Left renal cortex interstitium (tissue), 4 donors: ENCODE measurements at places on chromosomes 5 and 9. TPM values are rescaled to one million over a fixed set of nuclear protein-coding genes. Genes with fewer than 3 reads are reported as not detected.
A peak's percentile ranks its signal among the peaks of the same experiment; 100 is the strongest.

- DNase-seq: no peak
Observed at GRCh38 chr5:141343953-141344463, 379 bp downstream of the PCDHGA3 start.

- DNase-seq: no peak
Observed at GRCh38 chr9:122382901-122383850, 12.4 kb downstream of the PTGS1 start.

- no peak for DNase-seq
Observed at GRCh38 chr9:93035106-93035660, 23.3 kb upstream of the SUSD3 start.

DNA sequence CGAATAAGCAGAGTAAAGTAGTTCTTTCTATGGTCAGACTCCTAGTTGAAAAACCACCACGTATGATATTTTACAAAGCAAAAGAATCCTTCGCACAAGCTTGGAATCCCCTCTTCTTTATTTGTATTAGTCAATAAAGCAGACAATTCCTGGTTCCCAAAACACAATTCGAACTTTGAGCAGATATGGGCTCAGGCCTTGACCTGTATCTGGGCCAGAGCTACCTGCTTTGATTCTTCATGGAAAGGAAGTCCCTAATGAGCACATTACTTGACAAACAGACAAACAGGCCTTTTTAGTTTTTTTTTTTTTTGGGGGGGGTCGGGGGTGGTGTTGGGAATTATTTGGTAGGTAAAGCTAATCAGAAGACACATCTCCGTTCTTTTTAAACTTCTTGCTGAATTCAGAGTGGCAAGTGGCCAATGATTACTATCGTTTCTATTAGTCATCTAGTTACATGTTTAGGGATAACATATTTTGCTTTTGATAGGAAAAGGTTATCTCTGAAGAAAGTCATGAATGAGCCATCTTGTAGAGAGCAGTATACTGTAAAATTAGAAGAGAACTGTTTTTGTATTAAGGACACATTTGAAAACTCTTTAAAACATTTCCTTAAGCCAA lies 116.6 kb upstream of the HMHB1 start:
- no peak for DNase-seq

The ZCCHC9 gene
- 37.7 TPM for polyA plus RNA-seq

The NREP gene
- 854 TPM for polyA plus RNA-seq

DNA sequence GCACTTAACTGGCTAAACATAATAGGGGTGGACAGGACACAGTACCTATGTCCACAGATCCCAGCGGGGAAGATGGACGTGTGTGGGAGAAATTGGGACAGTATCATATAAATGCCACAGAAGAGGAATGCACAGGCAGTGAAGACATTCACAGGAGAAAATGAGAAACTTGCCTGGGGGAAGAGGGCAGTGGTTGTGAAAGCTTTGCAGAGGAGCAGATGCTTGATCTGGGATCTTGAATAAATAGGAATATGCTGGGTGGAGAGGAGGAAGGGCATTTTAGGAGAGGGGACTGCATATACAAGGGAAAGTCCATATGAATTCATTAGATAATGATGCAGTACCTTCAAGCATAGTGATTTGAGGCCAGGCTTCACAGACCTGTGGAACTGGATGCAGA lies 13.6 kb downstream of the TMEM268 start:
- no peak for DNase-seq

DNA sequence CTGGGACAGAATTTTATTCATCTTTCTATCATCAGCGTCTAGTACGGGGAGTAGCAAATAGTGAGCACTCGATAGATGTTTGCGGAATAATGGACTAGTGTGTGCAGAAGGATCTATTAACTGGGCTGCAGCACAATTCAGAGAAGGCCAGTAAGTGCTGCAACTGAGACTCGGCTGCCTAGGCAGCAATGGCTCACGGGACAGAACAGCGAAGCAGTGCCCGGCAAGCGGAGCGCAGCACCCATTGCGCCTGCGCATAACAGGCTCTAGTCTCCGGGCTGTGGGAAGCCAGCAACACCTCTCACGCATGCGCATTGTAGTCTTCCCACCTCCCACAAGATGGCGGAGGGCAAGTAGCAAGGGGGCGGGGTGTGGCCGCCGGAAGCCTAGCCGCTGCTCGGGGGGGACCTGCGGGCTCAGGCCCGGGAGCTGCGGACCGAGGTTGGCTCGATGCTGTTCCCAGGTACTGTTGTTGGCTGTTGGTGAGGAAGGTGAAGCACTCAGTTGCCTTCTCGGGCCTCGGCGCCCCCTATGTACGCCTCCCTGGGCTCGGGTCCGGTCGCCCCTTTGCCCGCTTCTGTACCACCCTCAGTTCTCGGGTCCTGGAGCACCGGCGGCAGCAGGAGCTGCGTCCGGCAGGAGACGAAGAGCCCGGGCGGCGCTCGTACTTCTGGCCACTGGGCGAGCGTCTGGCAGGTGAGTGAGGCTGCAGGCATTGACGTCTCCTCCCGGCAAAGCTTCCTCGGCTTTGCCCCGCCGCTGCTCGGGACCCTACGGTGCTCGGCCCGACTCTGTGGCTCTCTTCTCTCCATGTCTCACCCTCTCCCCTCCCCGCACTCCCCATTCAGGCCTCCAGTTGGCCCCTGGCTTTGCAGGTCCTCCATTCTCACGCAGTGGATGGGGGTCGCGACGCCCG lies 30.2 kb upstream of the APC start:
- peak; percentile 92 for DNase-seq

DNA sequence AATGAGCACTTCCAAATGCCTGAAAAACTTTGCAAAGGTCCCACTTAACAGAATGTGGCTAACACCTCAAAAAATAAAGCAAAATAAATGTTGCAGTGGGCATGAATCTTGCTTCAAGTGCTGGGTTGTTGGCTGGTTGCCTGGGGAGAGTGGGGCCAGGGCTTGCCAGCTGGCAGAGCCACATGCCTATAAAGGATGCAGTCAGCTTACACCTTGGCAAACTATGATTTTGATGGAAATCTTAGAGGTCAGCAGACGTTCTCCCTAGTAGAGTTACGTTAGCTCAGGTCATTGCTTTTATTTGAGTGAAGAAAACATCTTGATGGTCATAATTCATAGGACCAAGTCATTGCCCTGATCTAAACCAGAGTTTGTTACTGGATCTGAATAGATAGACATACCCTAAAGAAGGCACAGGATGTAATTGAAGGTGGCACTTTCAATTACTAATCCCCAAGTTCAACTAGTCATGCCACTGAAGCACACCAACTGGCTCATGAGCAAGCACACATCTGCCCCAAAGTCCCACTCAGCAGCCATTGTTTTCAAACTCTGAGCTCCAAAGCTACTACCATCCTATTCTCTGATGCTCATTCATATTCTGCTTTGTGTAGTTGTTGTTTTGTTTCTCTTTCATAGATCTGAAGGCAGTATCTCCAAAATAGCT lies 51.2 kb upstream of the ZSWIM6 start:
- DNase-seq: no peak

DNA sequence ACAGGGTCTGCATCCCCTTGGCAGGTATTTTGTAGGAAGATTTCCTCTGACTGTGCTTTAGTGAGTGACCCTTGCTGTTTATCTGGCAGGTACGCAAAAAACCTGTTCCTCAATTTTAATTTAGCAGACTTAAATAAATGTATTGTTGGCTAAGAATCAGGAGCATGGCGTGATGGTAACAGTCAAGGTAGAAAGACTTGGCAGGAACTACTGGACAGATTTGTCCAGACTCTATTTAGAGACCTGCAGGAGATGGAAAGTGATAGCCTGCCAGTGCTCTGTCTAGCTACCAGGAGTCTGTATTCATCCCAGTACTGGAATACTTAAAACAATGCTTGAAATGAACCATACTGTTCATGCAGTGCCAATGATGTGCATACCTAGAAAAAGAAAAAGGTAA lies 78.8 kb upstream of the MAST4 start:
- DNase-seq: no peak

The TAF1L gene
- 0.09 TPM for polyA plus RNA-seq

The CBY3 gene
- 1.1 TPM for polyA plus RNA-seq

The SH3PXD2B gene
- 31.9 TPM for polyA plus RNA-seq

GRCh38 chr9:124137009-124137943 lies 120.5 kb upstream of the NEK6 start:
- DNase-seq: no peak

DNA sequence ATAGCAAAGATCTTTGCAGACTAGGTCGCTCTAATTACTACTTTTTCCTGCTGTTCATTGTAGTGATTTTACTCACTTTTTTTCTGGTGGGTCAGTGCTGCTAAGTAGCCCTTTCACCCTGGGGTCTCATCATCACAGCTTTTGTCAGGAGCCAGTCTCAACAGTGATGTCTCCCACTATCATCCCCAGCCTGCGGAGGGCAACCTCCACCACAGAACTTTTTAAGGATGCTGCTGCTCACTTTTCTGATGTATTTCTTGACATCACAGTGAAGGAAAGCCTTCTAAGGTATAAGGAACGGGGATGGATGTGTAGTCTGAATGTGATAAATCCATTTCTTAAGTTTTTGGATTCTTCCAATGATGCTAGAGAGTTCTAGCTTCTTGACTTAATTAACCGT lies 242.5 kb upstream of the RIOK2 start:
- DNase-seq: no peak

The AHRR gene
- polyA plus RNA-seq: 2.2 TPM

DNA sequence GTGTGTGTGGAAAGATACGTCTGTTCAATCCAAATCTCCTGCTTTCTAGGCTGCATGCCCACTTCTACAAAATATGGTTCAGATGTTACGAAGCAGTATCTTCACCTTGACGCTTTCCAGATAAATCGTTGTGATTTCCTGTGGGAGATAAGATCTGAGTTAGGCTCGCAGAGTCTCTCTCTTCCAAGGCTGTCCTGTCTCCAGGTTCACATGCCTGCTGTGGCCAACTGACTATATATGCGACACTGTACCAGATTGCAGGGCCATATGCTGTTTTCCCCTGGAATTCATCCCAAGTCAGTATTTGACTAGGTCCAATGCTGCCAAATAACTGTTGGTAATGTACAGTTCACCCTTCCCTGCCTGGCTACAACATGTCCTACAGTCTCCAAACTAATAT lies 47.9 kb downstream of the TMEM252 start:
- no peak for DNase-seq

The PCDHA2 gene
- 0.18 TPM for polyA plus RNA-seq

The BAAT gene
- 0.68 TPM for polyA plus RNA-seq

The PTGER4 gene
- 10.1 TPM for polyA plus RNA-seq

GRCh38 chr9:4353236-4353635 lies 53.4 kb upstream of the GLIS3 start:
- no peak for DNase-seq

GRCh38 chr5:54860321-54860720 lies 125.1 kb downstream of the ESM1 start:
- no peak for DNase-seq

- no peak for DNase-seq
Observed at GRCh38 chr5:152329207-152329606, 75.9 kb downstream of the NMUR2 start.

GRCh38 chr9:19020886-19021455 lies 12.0 kb downstream of the SAXO1 start:
- no peak for DNase-seq

DNA sequence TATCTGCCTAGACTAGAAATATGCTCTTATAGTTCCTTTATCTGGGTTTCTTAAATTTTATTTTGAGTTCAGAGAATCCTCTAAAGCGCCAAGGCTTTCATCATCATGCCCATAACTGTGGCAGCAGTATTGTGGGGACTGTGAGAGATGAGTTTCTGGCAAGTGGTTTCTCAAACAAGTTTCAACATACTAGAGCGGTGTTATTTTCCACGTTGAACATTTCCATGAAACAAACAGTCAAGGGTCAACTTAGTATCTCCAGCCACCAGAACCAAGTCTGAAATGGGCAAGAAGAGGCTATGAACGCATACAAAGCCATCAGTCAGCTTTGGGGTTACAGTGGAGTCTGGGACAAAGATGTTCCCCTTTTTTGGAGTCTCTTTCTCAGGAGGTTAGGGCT lies 40.3 kb downstream of the SERINC5 start:
- DNase-seq: no peak
